Fibroblast of the aortic adventitia (primary cell): ENCODE measurements at places on chromosomes 16 and 17.
A peak's percentile ranks its signal among the peaks of the same experiment; 100 is the strongest.

GRCh38 chr17:48642059-48642842 lies 16.1 kb upstream of the HOXB9 start:
- no peak for DNase-seq

DNA sequence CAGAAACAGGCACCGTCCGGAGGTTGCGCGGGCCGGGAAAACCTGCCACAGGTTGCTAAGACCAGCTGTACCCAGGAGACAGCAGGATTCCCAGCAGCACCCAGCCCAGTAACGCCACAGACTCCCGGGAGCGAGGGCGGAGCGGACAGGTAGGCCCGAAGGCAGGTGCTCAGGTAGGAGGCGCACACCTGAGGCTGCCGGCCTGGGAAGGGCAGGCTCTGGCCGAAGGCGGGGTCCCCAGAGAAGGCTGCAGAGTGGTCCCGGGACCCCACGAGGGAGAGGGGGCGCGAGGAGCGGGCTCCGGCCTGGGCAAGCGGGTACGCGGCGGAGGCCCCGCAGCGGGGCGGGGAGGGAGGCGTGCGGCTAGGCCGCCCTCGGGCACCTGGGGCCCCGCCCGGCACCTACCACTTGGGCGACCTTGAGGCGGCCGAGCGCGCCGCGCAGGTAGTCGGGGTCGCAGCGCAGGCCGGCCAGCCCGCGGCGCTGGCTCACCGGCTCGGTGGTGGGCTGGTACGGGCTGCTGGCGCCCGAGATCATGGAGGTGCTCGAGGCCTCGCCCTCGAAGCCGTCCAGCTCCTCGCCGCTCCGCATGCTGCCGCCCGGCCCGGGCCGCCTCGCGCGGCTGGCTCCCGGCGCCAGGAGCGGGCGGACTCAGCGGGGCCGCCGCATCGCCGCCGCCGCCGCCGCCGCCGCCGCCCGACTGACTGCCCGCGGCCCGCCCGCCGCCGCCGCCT lies 441 bp downstream of the CMTM4 start:
- DNase-seq: no peak

DNA sequence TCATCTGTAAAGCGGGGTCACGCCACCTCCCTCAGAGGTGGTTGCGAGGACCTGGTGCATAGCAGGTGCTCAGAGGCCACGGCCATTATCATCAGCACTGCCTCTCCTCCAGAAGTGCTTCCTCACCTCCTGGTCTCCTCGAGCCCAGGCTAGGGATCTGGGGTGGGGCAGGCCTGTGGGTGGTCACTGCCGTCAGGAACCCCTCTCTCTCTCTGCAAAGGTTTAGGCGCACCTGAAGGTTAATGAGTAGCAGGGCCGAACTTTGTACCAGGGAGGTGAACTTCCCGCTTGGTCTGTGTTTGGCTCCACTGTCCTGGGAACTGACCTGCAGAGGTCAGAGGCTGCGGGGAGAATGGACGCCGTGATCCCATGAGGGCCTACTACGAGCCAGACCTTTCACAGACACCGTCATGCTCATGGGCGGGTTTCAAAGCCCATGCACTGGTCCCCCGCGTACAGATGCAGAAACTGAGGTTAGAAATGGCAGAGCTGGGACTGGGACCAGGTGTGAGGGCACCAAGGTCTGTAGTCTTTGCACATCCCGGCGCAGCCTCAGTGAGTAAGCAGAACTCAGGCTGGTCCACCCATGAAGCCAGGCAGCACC lies 13.8 kb downstream of the JUP start:
- no peak for DNase-seq

GRCh38 chr17:49227436-49228261 lies 2.9 kb downstream of the PHOSPHO1 start:
- peak; percentile 71 for DNase-seq

GRCh38 chr16:49280841-49281371 lies 732 bp downstream of the CBLN1 start:
- DNase-seq: no peak

- DNase-seq: no peak
These were observed 173.3 kb downstream of the TANC2 start for GRCh38 chr17:63139356-63139755.
